Stimulated activated CD4-positive, alpha-beta T cell treated with anti-CD3 and anti-CD28 coated beads, Interleukin-12 subunit alpha, Interleukin-12 subunit beta, amount 100 ng/mL, for 48 hours (primary cell): ENCODE measurements at places on chromosomes 1 and 21.

- no peak for DNase-seq
Observed at GRCh38 chr1:209080170-209080781, 503.2 kb upstream of the CAMK1G start.

DNA sequence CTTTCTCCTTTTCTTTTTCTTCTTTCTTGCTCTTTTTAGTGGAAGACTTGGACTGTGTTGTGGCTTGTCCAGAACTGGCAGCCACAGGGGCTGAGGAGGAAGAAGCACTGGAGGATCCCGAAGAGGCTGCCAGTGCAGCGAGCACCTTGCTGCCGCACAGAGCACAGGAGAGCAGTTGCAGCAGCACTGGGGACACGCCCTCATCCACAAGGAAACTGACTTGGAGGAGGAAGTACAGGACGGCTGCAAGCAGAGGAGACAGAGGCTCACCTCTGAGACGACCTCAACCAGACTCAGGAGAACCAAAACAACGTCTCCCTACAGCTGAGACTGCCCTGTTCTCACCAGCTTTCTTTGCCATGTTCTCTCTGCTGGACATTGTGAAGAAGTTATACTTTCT, 88.9 kb downstream of the UBR4 start:
- no peak for DNase-seq

DNA sequence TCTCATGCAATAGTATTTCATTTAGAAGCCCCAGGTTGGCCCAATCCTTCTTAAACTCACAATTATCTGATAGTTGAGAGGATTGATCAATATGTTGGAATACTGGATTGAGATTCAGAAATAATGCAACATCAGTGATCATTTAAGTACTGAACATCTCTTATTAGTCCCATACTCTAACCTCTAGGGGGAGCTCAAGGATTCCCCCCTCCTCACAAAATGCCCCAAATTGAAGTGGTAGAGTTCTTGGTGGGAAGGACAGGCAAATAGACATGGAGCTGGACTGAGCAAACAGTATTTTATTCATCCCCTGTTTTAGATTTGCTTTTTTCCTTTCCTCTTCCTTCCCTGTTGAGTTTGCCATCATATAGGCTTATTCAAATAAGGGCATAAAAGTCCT, 62.8 kb downstream of the NGF start:
- DNase-seq, result no peak

GRCh38 chr1:169584483-169585144, 1.7 kb downstream of the F5 start:
- no peak for DNase-seq

DNA sequence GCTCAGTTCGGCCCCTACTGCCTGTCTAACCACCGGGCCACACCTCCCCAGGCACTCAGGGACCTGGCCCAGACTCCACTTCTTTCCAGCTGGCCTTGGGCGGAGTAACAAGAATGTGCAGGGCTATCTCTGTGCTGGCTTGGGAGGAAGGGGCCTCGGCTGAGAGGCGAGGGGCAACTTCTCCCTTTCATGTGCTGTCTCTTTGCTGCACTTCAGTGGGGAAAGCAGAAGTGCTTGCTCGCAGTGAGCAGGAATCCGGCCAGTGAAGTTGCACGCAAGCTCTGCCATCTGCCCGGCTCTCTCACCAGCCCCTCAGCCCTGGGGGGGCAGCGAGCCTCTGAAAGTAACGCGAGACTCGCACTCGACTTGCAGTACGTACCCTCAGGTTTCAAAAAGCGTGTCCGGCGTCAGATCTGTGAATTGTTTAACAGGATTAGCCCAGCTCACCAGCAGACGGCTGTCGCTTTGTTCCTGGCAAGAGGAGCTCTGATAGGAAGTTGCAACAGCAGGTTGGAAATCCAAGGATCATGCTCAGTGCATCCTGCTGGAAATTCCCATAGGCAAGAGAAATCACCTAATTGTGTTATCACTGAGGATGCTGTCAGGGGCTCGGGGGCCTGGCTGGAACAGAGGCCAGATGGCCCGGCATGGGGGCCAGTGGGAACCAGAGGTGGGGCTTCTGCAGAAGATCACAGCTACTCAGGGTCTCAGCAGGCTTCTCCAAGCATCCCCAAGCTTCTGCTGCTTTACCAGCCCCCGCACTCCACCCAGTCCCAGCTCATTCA, 221.1 kb downstream of the NPHP4 start:
- no peak for DNase-seq

DNA sequence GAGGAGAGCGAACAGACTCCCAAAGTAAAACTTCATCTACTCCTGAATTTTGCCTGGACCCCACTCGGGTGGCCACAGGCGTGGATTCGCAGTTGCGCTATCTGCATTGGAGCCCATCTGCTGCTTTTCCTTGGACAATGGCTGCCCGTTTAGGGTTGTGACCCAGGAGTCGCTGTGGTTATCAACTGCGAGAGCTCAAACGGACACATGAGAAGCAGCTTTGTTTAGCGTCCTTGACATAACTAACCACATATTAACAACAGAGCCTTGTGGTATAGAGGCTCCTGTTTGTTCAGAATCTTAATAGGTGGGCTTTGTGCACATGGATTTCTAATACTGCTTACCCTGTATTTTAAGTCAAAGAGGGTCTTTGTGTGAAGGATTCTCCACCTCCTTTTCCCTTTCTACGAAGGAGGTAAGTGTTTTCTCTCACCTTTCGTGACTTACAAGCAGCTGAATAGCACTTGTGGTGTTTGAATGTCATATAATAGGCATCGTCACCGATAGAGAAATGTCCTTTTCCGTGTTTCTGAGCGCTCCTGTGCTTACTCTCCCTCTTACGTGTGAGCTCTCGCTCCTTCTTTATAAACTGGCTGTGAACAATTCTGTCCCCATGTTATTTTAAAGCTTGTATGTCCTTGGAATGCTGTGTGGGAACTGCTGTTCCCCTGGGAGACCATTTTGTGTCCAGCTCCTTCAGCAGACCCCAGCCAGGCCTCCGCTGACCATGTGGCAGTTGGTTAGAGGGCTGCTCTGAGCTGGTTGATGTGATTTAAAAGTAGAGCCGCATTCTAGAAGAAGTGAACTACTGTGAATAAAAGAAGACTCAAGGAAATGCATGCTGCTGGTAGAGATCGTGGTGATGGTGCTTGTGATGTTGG, 441.4 kb downstream of the RPS6KC1 start:
- DNase-seq, result no peak

- DNase-seq, result no peak
Observed at GRCh38 chr1:107739201-107739600, 225.8 kb downstream of the VAV3 start.

DNA sequence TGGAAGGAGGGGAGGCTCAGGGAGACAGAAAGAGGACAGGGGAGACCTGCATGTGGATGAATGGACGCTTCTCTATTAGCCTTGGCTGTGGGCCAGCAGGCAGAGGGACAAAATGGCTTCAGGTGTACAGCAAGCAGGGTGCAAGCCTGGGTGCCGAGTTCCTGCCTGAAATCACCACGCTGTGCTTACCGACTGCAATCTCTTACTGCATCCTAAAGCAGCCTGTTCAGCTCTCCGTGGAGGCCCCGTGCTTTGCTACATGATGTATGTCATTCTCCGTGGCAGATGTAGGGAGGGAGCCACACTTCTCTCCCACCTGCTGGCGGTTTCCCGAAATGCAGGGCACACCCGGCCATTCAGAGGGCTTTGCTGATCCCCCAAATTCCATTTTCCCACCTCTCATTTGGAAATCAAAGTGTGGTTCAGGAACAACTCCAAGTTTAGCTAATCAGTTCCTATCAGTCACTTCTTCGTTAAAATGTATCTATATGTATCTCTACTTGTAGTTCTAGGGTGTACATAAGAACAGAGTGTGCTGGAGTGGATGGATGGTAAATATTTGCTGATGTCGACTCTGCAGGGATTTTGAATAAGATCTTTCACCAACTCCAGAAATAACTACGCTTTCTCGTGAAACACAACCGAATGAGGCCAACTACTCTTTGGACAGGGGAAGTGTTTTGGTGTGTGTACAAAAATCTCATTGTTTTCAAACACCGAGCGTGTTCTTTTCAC, 122.3 kb upstream of the BACE2 start:
- DNase-seq, result no peak

DNA sequence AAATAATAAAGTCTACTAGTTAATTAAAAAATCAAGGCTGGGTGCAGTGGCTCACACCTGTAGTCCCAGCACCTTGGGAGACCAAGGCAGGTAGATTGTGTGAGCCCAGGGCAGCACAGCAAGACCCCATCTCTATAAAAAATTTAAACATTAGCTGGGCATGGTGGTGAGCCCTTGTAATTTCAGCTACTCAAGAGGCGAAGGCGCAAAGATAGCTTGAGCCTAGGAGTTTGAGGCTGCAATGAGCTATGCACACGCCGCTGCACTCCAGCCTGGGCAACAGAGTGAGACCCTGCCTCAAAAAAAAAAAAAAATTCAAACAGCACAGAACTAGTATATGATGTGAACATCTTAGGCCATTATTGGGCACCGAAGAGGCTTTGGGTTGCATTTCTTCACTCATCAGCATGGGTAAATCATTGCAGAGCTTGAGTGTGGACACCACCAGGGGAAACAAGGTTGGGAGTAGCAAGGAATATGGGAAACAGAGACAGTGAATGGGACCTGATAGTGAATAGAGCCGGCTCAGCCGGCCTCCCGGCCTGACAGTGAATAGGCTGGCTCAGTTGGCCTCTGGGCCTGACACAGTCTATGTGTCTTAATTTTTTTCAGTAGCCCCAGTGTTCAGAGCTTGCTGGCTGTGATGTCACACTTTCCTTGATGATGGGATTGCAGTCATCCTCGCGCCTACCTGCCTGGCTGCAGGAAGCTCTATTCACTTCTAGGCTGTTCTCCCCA, 89.1 kb upstream of the ERRFI1 start:
- no peak for DNase-seq

- DNase-seq, result no peak
Observed at GRCh38 chr1:156204686-156205085, 8.1 kb upstream of the PMF1 start.

- DNase-seq, result no peak
Observed at GRCh38 chr1:96991261-96991660, 269.7 kb downstream of the PTBP2 start.

- no peak for DNase-seq
Observed at GRCh38 chr1:26938004-26938658, 16.6 kb downstream of the NUDC start.

DNA sequence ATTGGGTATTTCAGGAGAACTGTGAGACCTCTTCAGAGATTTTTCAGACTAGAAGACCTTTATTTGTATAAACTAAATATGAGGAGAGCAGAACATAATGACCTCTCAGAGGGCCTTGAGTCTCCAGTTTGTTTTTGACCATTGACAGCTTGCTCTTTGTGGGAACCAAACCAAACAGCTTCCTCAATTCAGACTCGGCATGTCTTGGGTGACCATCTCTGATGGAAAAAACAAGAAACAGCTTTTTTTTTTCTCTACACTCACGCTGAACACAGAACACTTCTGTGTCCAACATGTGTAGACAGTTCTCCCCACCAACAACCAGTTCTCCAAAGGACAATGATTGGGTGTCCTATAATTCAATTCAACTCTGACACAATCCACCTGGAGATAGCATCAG, 11.5 kb downstream of the ATP1A4 start:
- no peak for DNase-seq

DNA sequence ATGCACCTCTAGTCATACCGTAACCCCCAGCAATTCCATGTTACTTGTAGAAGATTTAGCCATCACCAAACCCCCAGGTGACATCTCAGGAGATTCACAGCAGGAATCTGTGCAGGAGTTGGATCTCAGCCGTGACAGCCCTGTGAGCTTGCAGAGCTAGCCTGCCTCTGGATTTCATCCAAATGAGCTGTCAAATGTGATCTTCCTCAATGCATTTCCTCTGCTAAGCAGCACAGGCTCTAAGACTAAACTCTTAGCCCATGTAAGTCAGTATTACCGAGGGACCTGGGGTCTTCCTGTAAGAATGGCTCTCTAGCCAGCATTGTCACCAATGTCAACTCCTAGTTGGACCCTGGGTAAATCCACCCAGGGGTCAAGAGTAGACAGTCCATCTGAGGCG, 41.7 kb downstream of the UMODL1 start:
- DNase-seq, result no peak

DNA sequence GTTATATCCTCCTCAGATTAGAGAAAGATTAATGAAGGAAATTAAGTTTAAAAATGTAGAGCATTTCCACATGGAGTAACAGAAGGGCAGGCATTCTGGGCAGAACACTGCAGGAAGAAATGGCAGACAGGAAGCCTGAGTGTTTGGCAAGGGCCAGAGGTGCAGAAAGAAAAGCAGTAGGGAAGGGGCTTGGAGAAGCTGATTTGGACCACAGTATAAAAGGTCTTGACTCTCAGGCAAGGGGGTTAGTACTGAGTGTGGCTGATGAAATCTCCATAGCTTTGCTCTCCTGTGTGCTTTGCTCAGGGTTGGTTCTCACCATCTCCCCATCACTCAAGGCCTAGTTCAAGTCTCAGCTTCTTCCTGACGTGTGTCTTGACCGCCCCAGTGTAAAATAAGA, 80.2 kb downstream of the SLC45A1 start:
- no peak for DNase-seq

GRCh38 chr1:5745800-5746610, 246.2 kb downstream of the NPHP4 start:
- peak; percentile 30 for DNase-seq

DNA sequence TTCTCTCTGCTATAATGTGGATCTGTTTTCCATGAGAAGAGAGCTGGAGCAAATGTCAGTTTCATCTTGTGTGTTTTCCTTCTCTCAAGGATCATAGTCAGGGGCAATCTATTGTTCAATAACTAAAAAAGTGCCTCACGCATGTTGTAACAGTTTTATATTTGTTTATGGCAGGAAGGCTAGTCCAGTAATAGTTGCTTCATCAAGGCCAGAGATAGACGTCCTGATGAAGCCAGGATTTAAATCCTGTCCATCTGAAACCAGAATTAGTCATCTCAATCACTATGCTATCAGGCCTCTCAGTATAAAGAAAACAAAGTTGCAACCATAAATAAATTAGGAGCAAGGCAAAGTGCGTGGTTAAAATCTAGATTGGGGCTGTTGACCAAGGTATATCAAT, 30.2 kb upstream of the DUSP10 start:
- DNase-seq, result no peak

GRCh38 chr1:236172041-236172579, 29.8 kb downstream of the GPR137B start:
- DNase-seq, result no peak

DNA sequence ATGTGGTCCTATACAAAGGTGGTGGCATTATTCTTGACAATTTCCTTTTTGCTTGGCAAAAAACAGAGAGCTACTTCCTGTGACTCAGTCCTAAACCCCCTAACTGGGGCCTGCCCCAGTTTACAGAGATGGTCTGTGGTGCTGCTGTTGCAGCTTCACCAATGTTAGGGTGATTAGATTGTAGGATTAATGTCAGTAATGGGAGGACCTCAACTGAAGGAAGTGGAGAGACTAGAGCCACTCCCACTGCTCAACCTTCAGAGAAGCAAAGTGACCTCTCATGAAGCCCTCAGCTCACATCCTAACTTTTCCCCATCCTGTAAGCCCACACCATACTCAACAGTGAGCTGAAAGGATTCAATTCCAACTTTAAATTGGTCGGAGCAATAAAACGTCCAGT, 3.6 kb downstream of the S100A6 start:
- DNase-seq, result no peak
